Thoracic aorta (tissue), 2 donors: ENCODE measurements at places on chromosomes 2 and 18.

DNA sequence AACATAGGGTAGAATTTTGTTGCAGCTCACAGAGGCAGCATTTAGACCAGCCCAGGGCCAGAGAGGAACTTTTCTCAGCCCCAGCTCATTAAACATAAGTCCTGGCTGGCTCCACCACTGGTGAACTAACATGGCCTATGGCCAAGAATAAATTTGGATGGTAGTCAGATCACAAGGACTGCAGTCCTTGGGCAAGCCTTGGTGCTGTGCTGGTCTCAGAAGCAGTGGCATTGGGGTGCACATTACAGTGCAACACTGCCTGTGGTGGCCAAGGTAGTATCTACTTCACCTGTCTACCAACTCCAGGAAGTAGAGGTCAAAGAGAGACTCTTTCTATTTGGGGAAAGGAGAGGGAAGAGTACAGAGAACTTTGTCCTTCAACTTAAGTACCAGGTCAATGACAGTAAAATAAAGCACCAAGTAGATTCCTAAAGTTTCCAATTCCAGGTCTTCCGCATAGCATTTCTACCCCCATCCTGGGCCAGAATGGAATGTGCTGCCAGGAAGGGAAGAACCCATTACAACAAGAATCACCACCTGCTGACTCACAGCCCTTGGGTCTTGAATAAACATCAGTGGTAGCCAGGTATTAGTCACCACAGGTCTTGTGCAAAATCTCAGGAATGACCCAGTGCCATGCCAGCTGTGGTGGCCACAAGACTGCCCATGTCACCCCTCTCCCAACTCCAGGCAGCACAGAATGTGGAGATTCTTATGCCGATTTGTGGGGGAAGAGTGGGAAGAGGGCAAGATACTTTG, 155.4 kb upstream of the FSIP2 start:
- no peak for DNase-seq

DNA sequence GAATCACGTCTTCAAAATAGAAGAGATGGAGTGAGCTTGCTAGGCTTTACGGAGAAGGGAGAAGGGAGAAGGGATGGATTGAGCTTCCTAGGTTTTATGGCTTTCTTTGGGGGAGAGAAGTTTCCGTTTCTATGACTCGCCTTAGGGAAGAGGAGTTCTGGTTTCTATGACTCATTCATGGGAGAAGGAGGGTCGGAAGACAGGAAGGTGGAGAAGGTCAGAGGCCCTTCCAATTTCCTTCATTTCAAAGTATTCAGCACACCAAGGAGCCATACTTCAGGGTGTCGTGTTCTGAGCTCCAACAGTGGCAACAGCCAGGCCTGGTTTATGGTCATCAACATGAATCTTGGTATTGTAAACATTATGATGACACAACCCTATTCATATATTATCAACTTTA, 284.7 kb upstream of the VWC2L start:
- no peak for DNase-seq

DNA sequence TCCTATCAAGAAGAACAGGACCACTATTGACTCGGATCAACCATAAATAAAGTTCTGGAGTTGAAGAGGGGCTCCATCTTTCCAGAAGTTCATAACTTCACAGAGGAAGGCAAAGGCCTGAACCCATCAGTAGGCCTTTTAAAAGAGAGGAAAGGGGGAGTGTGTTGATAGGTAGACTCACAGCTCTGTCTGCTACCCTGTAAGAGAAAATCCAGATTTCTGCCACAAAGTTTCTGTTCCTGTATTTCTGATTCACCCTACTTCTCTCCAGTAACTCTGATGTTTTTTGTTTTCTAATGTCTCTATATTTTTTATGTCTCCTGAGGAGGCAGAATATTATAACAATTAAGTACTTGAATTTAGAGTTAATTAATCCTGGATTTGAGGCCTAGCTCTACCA, 564.0 kb downstream of the TNS1 start:
- DNase-seq: no peak

DNA sequence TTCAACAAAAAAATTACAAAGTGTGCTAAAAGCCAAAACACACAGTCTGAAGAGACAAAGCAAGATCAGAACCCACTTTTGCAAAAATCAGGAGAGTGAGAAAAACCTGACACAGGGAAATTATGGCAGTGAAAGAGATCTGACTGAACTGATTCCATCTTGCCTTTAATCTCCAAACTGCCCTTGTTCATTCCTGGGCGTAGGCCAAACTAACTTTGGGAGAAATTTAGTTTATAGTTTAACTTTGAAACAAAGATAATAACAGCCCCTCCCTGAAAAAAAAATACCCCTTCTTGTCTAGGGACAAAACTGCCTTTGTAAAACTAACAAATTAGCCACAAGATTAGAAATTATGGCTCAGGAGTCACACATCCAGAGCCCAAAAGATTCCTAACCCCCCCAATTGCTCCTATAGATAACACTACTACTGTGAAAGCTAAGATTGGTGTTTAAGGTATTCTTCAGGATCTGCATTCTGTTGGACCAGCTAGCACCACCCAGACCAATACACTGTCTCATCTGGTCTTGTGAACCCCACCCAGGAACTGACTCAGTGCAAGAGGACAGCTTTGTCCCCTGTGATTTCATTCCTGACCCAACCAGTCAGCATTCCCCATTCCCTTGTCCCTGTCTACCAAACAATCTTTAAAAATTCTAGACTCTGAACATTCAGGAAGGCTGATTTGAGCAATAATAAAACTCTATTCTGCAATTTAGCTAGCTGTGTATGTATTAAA, 226.1 kb upstream of the SH3BP4 start:
- DNase-seq: no peak

DNA sequence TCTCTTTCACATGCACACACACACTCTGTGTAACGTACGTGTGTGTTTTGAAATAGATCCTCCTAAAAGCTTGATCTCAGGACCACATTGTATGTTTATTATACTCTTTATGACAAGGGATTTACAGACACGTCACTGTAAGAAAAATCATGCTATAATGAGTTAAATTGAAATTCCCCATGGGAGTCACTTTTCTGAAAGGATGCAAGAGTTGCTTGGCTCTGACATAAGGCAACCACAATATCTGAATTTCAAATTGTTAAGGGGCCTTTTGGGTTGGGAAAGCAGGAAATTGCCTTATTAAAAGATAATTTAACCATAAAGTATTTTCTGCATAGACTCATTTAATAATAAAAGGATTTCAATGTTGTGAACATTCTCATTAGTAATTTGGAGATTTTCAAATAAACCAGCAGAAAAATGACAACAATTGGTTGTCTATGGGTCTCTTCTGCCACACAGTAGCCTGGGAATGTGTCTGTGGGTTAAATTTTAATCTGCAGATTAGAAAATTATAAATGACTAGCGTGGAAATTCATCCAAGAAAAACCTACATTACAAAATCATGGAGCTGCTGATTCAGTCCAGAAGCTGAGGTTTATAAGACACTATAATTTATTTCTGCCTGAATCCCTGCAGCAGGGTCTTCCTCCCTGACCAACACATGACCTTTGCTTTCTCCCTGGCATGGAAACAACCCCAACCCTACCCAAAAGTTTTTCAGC, 75.9 kb upstream of the PID1 start:
- DNase-seq: no peak

DNA sequence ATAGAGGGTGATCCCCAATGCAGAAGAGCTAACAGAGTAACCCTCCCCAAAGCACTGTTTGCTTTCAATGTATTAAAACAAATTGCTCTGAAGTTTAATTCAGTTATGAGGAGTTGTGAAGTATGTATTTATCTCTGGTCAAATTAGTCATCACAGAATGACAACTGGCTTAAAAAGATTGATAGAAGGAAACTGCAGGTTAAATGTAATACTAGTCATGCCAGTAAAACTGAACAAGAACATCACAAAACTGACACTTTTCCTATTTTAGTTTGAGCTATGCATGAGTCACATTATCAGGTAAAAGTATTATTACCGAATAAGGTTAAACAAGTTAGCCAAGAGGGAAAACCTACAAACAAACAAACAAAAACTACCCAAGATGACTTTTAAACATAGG, 99.0 kb upstream of the ACVR1C start:
- no peak for DNase-seq

GRCh38 chr2:28394331-28394877, 1.7 kb downstream of the FOSL2 start:
- no peak for DNase-seq

DNA sequence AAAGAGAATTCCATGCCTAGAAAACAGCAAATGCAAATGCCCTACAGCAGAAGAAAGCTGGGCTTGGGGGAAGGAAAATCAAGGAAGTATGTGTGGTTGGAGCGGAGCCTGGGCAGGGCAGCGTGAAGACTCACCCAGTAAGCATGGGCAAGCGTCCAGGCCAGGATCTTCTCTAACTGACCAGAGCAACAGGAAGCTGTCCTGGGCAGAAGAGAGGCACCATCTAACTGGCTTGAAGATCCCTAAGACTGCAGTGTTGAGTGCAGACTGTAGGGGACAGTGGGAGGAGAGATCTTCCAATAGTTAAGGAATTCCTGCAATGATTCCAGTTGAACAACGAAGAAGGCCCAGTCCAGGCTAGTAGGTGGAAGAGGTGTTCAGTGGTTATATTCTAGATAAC, 57.9 kb downstream of the NXPH2 start:
- no peak for DNase-seq

DNA sequence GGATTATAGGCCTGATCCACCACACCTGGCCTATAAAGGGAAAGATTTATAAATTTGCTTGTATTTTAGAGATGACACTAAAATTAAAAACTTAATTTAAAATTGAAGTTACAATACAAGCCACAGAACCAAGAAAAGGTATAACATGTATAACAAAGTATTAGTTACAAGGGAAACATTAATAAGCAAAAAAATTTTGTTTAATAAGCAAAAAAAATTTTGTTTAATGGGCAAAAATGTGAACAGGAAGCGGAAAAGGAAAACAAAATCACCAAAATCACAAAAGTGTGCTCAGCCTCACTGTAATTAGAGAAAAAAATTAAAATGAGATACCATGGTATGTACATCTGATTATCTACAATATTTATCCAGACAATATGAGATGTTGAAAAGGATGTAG, 15.9 kb upstream of the NDUFV2 start:
- no peak for DNase-seq

GRCh38 chr2:23497063-23497462, 112.1 kb downstream of the KLHL29 start:
- peak; percentile 39 for DNase-seq

GRCh38 chr18:41790687-41791086, 164.3 kb upstream of the PIK3C3 start:
- no peak for DNase-seq

- DNase-seq: no peak
Observed at GRCh38 chr2:55136138-55136541, 85.9 kb upstream of the RTN4 start.

DNA sequence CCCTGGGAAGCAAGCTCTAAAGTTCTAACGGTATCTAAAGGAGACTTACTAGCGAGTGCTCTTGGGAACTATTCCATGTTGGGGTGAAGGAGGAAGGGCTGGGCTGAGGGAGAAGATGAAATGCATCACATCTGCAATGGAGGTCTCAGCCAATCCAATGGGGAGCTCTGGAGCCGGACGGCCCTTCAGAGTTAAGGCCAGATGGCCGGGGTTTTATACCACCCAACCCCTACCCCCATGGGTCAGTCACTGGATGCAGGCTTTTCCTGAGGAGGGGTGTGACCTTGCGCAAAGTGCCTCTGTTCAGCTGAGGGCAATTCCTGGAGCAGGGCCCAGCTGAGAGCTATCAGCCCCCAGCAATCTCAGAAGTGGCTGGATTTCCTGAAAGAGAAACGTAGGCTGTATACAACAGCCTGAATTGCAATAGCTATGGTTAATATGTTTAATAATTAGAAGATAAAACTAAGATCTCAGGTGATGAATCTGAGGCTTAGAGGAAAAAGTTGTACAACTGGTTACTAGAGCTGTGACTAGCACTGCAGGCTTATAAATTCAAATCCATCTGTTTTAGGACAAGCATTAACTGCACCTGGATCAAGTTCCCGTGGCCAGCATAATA, 21.6 kb downstream of the EIPR1 start:
- DNase-seq: no peak

DNA sequence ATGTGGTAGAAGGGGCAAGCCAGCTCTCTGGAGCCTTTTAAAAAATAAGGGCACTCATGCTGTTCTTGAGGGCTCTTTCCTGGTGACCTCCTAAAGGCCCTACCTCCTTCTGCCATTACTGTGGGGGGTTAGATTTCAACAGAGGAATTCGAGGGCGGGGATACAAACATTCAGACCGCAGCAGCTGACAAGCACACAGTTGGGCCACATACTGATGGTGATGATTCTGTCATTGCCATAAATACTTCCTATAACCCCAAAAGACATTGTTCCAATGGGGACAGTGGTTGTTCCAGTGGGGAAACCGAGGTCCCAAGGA, 67.0 kb downstream of the TSHZ1 start:
- no peak for DNase-seq

- DNase-seq: no peak
Observed at GRCh38 chr2:239675826-239676715, 275.3 kb upstream of the HDAC4 start.

DNA sequence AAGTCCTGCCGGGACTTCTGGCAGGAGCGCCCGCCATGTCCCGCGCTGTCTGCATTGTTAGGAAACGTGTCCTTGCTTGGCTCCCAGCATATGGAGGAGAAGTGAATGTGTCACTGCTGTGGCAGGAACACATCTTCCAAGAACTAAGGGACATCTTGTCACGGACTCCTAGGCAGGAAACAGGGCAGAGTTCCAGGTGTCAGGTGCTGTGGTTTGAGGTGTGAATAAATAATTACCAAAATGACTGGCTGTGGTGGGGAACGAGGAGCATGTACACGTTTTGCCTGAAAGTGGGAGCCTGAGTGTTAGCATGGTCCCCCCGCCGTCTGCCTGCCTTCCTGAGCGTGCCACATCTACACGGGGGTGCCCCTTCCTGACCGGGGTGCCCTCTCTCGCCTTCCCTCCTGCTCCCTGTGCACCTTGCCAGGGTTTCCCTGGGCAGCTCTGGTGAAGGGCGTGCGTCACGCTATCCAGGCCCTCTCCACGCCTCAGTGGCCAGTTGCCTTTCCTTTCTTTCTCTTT, 237.5 kb downstream of the LDLRAD4 start:
- DNase-seq: no peak

GRCh38 chr2:208254871-208255556, at the start of gene IDH1:
TSS of gene IDH1 (minus strand) at chr2:208255071. CDS start at chr2:208251551, 3,520 bp downstream.
- DNase-seq: peak; percentile 93

DNA sequence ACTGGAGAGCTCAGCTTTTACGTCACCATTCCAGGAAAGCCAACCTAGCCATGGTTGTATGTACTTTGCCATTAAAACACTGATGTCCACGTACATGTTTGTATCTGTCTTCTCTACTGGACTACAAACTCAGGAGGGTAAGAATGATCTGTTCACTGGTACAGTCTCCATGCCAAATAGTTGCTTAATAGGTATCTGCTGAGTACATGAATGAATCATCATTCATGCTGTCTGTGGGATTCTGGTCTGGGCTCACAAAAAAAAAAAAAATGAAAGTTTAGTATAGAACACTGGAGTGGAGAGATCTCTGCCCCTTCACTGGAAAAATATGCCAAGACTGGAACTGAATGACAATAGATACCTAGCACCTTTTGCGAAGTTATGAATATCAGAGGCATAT, 102.6 kb upstream of the ITGA4 start:
- no peak for DNase-seq

DNA sequence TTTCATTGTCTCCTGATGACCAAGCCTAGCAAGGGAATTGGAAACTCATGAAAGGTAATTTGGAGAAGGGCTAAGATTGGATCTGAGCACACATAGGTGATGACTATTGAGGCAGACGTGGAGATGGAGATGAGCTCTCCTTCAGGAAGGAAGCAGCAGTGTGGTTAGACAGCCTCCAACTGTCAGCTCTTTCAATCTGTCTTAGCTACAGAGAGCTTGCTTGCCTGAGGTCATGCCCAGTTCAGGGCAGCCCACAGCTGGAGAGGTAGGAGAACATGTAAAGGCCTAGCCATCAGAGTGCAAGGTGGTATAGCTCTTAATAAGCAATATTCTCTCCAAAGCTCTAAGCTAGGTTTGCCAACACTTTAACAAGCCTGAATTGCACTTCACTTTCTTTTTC, 79.2 kb downstream of the THSD7B start:
- no peak for DNase-seq
